ENCODE measurements at places on chromosomes 2 and 18.

- H3K27me3 ChIP-seq, result no peaks in the 10 kb centered on the region
- no peaks in the 10 kb centered on the region for H3K36me3 ChIP-seq
- H3K4me3 ChIP-seq, result no peak overlapping the region
- H3K27ac ChIP-seq, result no peak overlapping the region
- no peak for DNase-seq
- peaks cover 38% of the 10 kb centered on the region for H3K4me1 ChIP-seq
These were observed 25.9 kb downstream of the ITM2C start for GRCh38 chr2:230890646-230891045.

GRCh38 chr18:41761333-41762018, 193.6 kb upstream of the PIK3C3 start:
- H3K4me1 ChIP-seq, result no peaks in the 10 kb centered on the region
- no peaks in the 10 kb centered on the region for H3K36me3 ChIP-seq
- no peak overlapping the region for H3K27ac ChIP-seq
- H3K4me3 ChIP-seq, result no peak overlapping the region
- H3K27me3 ChIP-seq, result no peaks in the 10 kb centered on the region
- DNase-seq, result no peak

DNA sequence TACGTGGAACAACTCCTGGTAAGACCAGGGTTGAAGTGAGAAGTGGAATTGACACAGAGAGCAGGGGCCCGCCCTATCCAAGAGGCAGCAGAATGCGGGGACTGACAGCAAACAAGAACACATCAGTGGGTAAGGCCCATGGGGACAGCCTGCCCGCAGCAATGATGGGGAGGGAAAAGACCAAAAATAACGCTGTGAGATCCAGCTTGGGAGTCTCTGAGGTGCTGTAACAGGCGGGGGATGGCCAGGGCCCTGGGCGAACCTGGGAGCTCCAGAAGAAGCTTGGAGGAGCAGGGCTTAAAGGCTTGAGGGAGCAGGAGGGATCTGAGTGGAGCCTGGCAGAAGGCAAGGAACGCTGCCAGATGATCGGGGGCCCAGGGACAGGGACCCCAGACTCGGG, 173.4 kb downstream of the TMEM200C start:
- H3K36me3 ChIP-seq, result no peaks in the 10 kb centered on the region
- H3K27me3 ChIP-seq, result no peaks in the 10 kb centered on the region
- H3K4me3 ChIP-seq, result no peak overlapping the region
- no peak overlapping the region for H3K27ac ChIP-seq
- no peak for DNase-seq

DNA sequence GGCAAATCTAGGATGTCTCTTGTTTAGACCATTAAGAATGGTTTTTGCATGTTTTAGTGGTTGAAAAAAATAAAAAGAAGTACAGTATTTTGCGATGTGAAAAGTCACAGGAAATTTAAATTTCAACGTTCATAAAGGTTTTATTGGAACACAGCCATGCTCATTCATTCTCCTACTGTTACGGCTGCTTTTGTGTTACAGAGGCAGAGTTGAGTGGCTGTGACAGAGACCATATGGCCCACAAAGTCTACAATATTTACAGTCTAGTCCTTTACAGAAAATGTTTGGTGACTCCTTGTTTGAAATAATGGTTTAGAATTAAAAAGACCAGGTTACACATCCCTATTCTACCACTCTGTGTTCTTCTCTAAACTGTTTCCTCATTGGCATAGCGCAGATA, 48.1 kb downstream of the MYOM1 start:
- no peak overlapping the region for H3K27ac ChIP-seq
- no peak for DNase-seq

- H3K36me3 ChIP-seq, result no peaks in the 10 kb centered on the region
- no peaks in the 10 kb centered on the region for H3K4me1 ChIP-seq
- no peaks in the 10 kb centered on the region for H3K27me3 ChIP-seq
- H3K27ac ChIP-seq, result no peak overlapping the region
- no peak for DNase-seq
These were observed 1038.6 kb downstream of the CBLN2 start for GRCh38 chr18:71505526-71505925.

GRCh38 chr2:241309684-241310117, 5.8 kb downstream of the HDLBP start:
- no peaks in the 10 kb centered on the region for H3K27me3 ChIP-seq
- H3K4me3 ChIP-seq, result no peak overlapping the region
- no peak overlapping the region for H3K27ac ChIP-seq
- H3K36me3 ChIP-seq, result no peaks in the 10 kb centered on the region

DNA sequence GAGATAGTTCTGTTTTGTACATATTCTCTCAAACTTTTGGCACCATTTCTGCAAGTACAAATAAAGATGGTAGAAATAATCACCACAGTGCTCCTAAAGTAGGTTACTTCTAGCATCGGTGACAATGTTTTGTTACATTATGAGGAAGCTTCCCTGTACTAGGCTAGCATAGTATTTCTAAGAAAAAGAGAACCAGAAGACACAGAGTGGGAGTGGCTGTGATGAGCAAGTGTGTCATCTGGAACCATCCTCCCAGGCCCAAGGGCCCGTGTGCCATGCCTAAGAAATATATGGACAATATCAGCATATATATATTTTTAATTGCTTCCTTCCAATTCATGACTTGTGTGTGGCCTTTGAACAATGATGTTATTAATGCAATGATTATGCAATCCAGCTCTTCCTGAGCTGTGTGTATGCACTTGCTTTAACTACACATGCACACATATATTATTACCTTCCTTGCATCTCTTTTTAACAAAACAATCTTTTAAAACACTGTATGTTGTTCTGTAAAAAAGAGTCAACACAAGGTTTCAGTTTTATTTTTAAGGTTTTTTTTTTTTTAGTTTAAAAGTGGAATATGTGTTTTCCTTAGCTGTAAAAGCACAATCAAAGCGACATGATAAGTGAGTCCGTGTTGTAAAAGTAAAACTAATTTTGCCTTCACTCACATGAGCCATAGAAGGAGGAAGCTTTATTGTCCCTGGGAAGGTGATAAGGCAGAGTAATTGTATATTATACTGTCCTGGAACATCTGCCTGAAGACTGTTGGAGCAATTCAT, 303.9 kb downstream of the ZNF407 start:
- H3K4me3 ChIP-seq, result no peak overlapping the region
- H3K4me1 ChIP-seq, result peaks cover 3% of the 10 kb centered on the region
- no peak for DNase-seq
- H3K27me3 ChIP-seq, result no peaks in the 10 kb centered on the region

GRCh38 chr2:118047380-118047826, 33.5 kb upstream of the CCDC93 start:
- no peak overlapping the region for H3K27ac ChIP-seq
- no peak overlapping the region for H3K4me3 ChIP-seq
- no peaks in the 10 kb centered on the region for H3K4me1 ChIP-seq
- no peaks in the 10 kb centered on the region for H3K36me3 ChIP-seq
- no peak for DNase-seq
- H3K27me3 ChIP-seq, result peaks cover 39% of the 10 kb centered on the region

DNA sequence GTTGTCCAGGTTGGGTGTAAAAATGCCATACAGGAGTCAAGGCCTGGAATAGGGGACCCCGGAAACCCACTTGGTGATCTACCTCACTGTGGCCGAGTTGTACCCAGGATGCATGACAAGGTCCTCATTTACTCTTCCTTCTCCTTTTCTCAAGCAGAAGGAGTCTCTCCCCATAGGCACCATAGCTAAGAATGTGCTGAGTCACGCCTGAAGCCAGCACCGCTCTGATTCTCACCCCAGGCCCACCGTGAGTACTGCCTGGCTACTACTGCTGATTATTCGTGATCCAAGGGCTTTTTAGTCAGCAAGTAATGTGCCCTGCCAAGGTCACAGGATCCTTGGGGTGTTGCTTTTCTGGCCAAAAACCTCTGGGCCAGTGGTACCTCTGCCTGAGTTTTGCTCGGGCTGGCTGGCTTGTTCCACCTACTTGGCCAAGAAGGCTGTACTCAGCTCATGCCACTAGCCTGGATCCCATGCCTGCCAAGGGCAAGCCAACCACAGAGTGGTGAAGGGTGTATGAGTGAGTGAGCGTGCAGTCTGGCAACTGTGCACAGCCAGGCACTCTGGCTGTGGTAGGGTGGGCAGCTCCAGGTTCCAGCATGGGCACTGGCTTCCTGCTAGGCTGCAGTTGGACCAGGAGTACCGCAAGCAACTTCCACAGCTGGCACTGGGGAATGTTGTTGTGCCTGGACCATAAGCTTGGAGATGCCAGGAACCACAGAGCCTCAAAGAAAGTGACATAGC, 650.1 kb upstream of the VRK2 start:
- no peak for DNase-seq
- H3K4me1 ChIP-seq, result no peaks in the 10 kb centered on the region
- H3K27ac ChIP-seq, result no peak overlapping the region
- H3K36me3 ChIP-seq, result no peaks in the 10 kb centered on the region

GRCh38 chr2:236908439-236909192, 177.1 kb upstream of the COPS8 start:
- no peak overlapping the region for H3K4me3 ChIP-seq
- H3K36me3 ChIP-seq, result no peaks in the 10 kb centered on the region
- peaks cover 10% of the 10 kb centered on the region for H3K4me1 ChIP-seq
- no peak overlapping the region for H3K27ac ChIP-seq
- no peak for DNase-seq

GRCh38 chr2:59033661-59034060, 792.5 kb upstream of the FANCL start:
- no peaks in the 10 kb centered on the region for H3K27me3 ChIP-seq
- no peak for DNase-seq
- H3K4me3 ChIP-seq, result no peak overlapping the region
- H3K4me1 ChIP-seq, result no peaks in the 10 kb centered on the region

- peaks cover 11% of the 10 kb centered on the region for H3K4me1 ChIP-seq
- H3K27me3 ChIP-seq, result peaks cover 23% of the 10 kb centered on the region
These were observed 14.5 kb downstream of the TMEM247 start for GRCh38 chr2:46493971-46494250.

GRCh38 chr2:169746240-169746639, 12.6 kb downstream of the KLHL23 start:
- H3K27me3 ChIP-seq, result no peaks in the 10 kb centered on the region
- H3K4me1 ChIP-seq, result no peaks in the 10 kb centered on the region
- H3K36me3 ChIP-seq, result peaks cover 31% of the 10 kb centered on the region
- no peak overlapping the region for H3K27ac ChIP-seq
